ENCODE measurements at places on chromosomes 7 and 10.
A peak's percentile ranks its signal among the peaks of the same experiment; 100 is the strongest.

- H3K27me3 ChIP-seq = peaks cover 24% of the 10 kb centered on the region
- no peak overlapping the region for H3K27ac ChIP-seq
- no peaks in the 10 kb centered on the region for H3K36me3 ChIP-seq
- no peaks in the 10 kb centered on the region for H3K4me1 ChIP-seq
These were observed 14.5 kb upstream of the FAM204A start for GRCh38 chr10:118356628-118357027.

DNA sequence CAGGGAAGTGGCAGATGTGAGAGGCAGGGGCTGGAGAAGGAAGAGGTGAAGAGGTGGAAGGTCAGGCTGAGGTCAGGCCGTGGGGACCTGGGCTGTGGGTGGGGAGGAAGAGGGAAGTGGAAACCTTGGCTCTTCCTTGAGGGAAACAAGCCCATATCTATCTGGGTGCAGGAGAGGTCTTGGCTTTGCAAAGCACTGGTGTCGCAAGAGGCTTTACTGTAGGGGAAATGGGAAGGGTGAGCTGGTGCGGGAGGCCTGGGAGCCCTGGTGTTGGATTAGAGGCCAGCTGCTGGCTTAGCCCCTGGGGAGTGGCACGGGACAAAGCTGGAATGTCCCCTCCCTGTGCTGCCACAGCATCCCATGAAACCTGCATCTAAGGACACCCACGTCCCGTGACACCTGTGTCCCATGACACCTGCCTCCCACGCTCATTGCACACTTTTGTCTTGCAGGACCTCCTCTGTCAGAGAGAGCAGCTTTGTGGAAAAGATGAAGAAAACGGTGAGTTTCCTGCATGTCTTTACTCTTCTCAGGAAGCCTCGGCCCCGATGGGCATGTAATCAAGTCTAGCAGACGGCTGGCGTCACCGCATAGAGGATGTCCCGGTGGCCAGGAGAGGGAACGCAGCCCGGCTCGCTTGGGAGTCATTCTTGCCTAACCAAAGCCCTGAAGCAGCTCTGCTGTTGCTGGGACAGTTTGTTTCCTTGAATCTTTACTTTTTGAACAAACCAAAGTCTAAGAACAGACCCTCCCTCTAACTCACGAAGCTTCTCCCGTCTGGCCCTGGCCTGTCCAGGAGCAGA, 22.2 kb downstream of the TMEM120A start:
- H3K27ac ChIP-seq = no peak overlapping the region
- no peaks in the 10 kb centered on the region for H3K27me3 ChIP-seq
- no peaks in the 10 kb centered on the region for H3K36me3 ChIP-seq
- H3K4me1 ChIP-seq = no peaks in the 10 kb centered on the region

- H3K4me1 ChIP-seq = no peaks in the 10 kb centered on the region
- peak overlapping the region; percentile 52 for H3K4me3 ChIP-seq
- no peak for DNase-seq
- no peak overlapping the region for H3K27ac ChIP-seq
- no peaks in the 10 kb centered on the region for H3K36me3 ChIP-seq
These were observed 129.1 kb upstream of the PPP1R3A start for GRCh38 chr7:114047889-114048288.

DNA sequence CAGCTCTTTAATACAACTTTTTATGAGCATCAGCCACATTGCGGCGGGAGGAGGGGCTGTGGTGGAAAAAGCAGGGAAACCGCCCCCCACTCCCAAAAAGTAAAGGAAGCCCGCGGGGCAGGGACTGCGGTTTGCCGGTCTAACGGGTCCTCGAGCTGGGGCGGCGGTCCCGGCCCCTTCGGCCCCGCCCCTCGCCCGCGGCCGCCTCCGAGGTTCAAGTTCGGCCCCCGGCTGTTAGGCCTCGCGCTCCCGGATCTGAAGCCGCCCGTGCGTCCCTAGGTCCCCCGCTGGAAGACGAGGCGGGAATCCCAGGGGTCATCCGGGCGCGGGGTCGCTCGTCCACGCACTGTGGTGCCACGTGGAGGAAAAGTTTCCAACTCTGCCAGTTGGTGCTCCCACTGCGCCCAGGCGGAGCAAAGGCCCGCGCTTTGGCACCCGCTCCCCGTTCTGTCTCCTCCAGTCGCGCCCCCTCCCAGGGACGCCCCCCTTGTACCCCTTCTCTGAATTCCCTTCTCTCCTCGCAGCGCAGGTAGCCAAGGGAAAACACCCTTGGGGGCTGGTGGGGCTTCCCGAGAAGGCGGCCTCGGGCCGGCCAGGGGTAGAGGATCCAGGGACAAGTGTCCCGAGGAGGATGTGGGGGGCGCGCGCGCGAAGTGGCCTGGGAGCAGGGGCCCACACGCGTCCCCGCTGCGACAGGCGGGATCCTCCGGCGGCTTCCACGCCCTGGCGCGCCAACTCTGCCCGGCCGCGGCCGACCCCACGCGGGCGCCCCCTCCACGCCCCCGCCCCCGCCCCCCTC, 798 bp upstream of the AUTS2 start:
- H3K4me1 ChIP-seq = no peaks in the 10 kb centered on the region
- no peak overlapping the region for H3K27ac ChIP-seq
- H3K4me3 ChIP-seq = peak overlapping the region; percentile 27
- no peaks in the 10 kb centered on the region for H3K36me3 ChIP-seq
- DNase-seq = no peak
- H3K27me3 ChIP-seq = peaks cover 48% of the 10 kb centered on the region

DNA sequence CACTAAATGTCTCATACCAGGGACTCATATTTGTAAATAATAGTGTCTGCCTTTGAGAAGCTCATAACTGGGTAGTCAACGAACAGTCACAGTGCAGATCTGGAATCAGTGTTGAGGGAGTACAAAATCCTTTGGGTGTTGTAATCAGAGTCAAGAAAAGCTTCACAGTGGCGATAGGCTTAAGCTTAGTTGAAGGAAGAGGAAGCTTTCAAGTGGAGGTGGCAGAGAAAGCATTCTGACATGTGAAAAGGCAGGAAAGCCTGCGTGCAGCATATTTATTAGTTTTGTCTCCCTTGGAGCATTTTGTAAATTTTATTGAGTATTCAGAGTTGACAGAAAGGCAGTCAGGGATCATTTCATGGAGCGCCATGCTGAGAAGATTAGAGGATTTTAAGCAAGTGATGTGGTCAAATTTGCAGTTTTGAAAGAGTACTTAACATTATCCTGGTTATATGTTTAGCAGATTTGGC, 104.9 kb downstream of the ADK start:
- peak; percentile 79 for DNase-seq
- H3K36me3 ChIP-seq = peaks cover 8% of the 10 kb centered on the region
- no peak overlapping the region for H3K27ac ChIP-seq
- H3K4me1 ChIP-seq = peaks cover 23% of the 10 kb centered on the region

GRCh38 chr10:68957654-68958053, 1.7 kb downstream of the DDX21 start:
- peak; percentile 33 for DNase-seq
- no peaks in the 10 kb centered on the region for H3K27me3 ChIP-seq
- H3K4me1 ChIP-seq = peaks cover 9% of the 10 kb centered on the region
- peak overlapping the region; percentile 77 for H3K4me3 ChIP-seq
- H3K36me3 ChIP-seq = peaks cover 46% of the 10 kb centered on the region

GRCh38 chr10:28920091-28920490, 242.8 kb downstream of the BAMBI start:
- DNase-seq = no peak
- no peaks in the 10 kb centered on the region for H3K4me1 ChIP-seq
- no peak overlapping the region for H3K4me3 ChIP-seq
- H3K27me3 ChIP-seq = no peaks in the 10 kb centered on the region

DNA sequence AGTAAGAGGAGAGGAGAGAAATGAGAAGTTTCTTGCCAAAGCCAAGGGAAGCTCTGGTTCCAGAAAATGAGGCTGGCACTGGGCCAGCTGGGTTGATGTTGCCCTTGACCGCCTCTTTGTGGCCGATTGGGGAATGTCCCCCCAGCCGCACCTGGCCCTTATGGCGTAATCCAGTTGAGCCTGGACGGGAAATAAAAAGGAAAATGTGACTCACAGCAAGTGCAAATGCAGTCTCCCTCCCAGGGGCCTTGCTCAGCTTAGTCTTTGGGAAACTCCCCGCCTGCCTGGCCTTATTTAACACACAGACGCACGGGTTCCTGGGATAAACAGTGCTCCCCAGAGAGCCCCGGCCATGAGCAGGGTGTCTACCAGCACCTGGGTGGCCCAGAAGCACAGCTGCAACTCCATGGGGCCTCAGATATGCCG, 174.8 kb downstream of the KIAA1217 start:
- H3K4me3 ChIP-seq = no peak overlapping the region
- no peaks in the 10 kb centered on the region for H3K27me3 ChIP-seq
- peak; percentile 93 for DNase-seq
- peak overlapping the region; percentile 74 for H3K27ac ChIP-seq
- H3K4me1 ChIP-seq = peaks cover 12% of the 10 kb centered on the region

GRCh38 chr10:80520661-80521470, 16.8 kb upstream of the SH2D4B start:
- no peaks in the 10 kb centered on the region for H3K4me1 ChIP-seq
- no peaks in the 10 kb centered on the region for H3K36me3 ChIP-seq
- no peak overlapping the region for H3K27ac ChIP-seq
- no peak overlapping the region for H3K4me3 ChIP-seq
- no peak for DNase-seq

GRCh38 chr7:36613031-36613614, 111.2 kb downstream of the AOAH start:
- H3K4me3 ChIP-seq = no peak overlapping the region
- H3K27ac ChIP-seq = no peak overlapping the region
- no peak for DNase-seq
- H3K36me3 ChIP-seq = no peaks in the 10 kb centered on the region

- no peak for DNase-seq
- no peak overlapping the region for H3K4me3 ChIP-seq
- H3K4me1 ChIP-seq = no peaks in the 10 kb centered on the region
- no peaks in the 10 kb centered on the region for H3K36me3 ChIP-seq
These were observed 15.4 kb downstream of the MMRN2 start for GRCh38 chr10:86941991-86942421.

- no peaks in the 10 kb centered on the region for H3K27me3 ChIP-seq
- no peak overlapping the region for H3K4me3 ChIP-seq
These were observed 207.7 kb downstream of the TPK1 start for GRCh38 chr7:144628176-144628575.

- H3K27me3 ChIP-seq = peaks cover 4% of the 10 kb centered on the region
- no peaks in the 10 kb centered on the region for H3K4me1 ChIP-seq
- no peaks in the 10 kb centered on the region for H3K36me3 ChIP-seq
- no peak for DNase-seq
- H3K27ac ChIP-seq = no peak overlapping the region
- H3K4me3 ChIP-seq = no peak overlapping the region
These were observed 38.8 kb upstream of the ANTXRL start for GRCh38 chr10:46247808-46248569.

DNA sequence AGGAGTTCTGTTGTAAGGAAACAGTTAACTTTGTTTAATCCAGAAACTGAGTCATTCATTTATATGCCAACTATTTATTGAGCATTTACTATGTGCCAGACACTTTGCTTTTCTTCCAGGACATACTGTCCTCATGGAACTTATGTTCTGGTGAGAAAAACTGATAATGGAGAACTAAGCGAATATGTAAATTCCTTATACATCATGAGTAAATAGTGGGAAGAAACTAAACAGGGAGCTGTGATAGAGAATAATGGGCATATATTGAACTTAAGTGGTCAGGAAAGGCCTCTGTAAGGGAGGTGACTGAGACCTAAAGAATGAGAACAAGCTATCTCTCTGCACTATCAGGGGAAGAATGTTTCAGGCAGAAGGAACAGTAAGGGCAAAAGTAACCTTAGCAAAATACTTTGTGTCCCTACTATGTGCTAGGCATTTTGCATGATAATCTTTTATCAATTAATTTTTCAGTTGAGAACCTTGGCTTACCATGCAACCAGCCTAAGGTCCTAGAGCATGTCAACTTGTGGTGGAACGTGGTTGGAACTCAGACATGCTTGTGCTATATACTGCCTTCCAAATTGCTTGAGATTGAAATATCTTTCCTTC, 45.4 kb downstream of the ST7 start:
- no peak overlapping the region for H3K27ac ChIP-seq
- H3K27me3 ChIP-seq = no peaks in the 10 kb centered on the region
- H3K4me1 ChIP-seq = no peaks in the 10 kb centered on the region
- no peaks in the 10 kb centered on the region for H3K36me3 ChIP-seq

GRCh38 chr7:157004521-157005455, 5.7 kb downstream of the MNX1 start:
- H3K4me1 ChIP-seq = no peaks in the 10 kb centered on the region
- H3K27me3 ChIP-seq = peaks cover 38% of the 10 kb centered on the region
- no peaks in the 10 kb centered on the region for H3K36me3 ChIP-seq
- H3K27ac ChIP-seq = no peak overlapping the region

GRCh38 chr10:12838995-12839927, 162.3 kb downstream of the CCDC3 start:
- DNase-seq = no peak
- H3K27ac ChIP-seq = no peak overlapping the region
- no peaks in the 10 kb centered on the region for H3K36me3 ChIP-seq
- H3K4me1 ChIP-seq = no peaks in the 10 kb centered on the region
- no peaks in the 10 kb centered on the region for H3K27me3 ChIP-seq
- H3K4me3 ChIP-seq = no peak overlapping the region

DNA sequence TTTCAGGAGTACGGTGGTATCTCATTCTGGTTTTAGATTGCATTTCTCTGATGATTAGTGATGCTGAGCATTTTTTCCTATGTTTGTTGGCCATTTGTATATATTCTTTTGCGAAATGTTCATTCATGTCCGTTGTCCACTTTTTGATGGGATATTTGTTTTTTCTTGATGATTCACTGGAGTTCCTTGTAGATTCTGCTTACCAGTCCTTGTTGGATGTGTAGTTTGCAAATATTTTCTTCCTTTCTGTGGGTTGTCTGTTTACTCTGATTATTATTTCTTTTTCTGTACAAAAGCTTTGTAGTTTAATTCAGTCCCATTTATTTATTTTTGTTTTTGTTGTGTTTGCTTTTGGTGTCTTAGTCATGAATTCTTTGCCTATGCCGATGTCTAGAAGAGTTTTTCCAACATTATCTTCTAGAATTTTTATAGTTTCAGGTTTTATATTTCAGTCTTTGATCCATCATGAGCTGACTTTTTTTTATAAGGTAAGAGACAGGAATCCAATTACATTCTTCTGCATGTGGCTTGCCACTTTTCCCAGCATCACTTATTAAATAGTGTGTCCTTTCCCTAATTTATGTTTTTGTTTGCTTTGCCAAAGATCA, 320.5 kb downstream of the MAGI2 start:
- no peaks in the 10 kb centered on the region for H3K27me3 ChIP-seq
- DNase-seq = peak; percentile 76
- H3K36me3 ChIP-seq = no peaks in the 10 kb centered on the region
- peaks cover 19% of the 10 kb centered on the region for H3K4me1 ChIP-seq

GRCh38 chr7:97667359-97667758, 64.5 kb upstream of the TAC1 start:
- peaks cover 13% of the 10 kb centered on the region for H3K27me3 ChIP-seq
- no peaks in the 10 kb centered on the region for H3K36me3 ChIP-seq
- DNase-seq = no peak
- no peak overlapping the region for H3K27ac ChIP-seq
- no peaks in the 10 kb centered on the region for H3K4me1 ChIP-seq
- H3K4me3 ChIP-seq = no peak overlapping the region
